CD4-positive, alpha-beta memory T cell (primary cell): ENCODE measurements at places on chromosomes 2 and 18. TPM values are rescaled to one million over a fixed set of nuclear protein-coding genes. Genes with fewer than 3 reads are reported as not detected.

Gene SRBD1
- 22.4 TPM for total RNA-seq

Gene CASP10
- 36.6 TPM for total RNA-seq

Gene ST6GAL2
- not detected for total RNA-seq

DNA sequence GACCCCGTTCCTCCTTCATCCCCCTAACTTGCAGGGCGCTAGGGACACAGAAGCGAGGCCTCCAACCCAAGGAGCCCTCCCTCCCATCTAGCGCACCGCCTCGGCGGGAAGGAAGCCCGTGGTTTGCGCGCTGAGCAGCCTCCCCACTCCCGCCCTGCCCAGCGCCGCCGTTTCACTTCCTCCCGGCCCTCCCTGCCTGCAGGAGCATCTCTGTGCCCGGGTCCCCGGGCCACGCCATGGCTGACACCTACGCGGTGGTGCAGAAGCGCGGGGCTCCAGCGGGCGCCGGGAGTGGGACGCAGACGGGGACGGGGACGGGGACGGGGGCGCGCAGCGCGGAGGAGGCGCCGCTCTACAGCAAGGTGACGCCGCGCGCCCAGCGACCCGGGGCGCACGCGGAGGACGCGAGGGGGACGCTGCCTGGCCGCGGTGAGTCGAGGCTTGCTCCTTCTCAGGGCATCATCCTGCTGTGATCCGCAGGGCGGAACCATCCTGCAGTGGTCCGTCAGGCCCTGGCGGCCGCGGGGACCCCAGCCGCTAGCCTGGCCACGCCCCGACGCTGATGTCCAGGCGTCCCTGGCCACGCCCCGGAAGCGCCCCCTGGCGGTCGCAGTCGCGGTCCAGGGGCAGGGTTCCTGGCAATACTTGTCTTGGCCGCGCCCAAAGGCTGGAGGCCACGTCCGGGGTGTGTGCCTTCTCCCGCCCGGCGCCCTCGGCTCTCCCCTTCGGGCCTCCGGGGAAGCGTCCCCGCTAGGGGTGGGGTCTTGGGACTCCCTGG lies 16.4 kb downstream of the PTPN18 start:
- peak; percentile 72 for DNase-seq
- H3K36me3 ChIP-seq = no peaks in the 10 kb centered on the region
- H3K4me3 ChIP-seq = peak overlapping the region; percentile 77
- H3K27me3 ChIP-seq = no peaks in the 10 kb centered on the region
- H3K27ac ChIP-seq = peak overlapping the region; percentile 57

- peaks cover 31% of the 10 kb centered on the region for H3K4me1 ChIP-seq
- no peaks in the 10 kb centered on the region for H3K36me3 ChIP-seq
- H3K4me3 ChIP-seq = no peak overlapping the region
- no peak overlapping the region for H3K27ac ChIP-seq
These were observed 85.8 kb upstream of the FAM237A start for GRCh38 chr2:206556357-206556949.

DNA sequence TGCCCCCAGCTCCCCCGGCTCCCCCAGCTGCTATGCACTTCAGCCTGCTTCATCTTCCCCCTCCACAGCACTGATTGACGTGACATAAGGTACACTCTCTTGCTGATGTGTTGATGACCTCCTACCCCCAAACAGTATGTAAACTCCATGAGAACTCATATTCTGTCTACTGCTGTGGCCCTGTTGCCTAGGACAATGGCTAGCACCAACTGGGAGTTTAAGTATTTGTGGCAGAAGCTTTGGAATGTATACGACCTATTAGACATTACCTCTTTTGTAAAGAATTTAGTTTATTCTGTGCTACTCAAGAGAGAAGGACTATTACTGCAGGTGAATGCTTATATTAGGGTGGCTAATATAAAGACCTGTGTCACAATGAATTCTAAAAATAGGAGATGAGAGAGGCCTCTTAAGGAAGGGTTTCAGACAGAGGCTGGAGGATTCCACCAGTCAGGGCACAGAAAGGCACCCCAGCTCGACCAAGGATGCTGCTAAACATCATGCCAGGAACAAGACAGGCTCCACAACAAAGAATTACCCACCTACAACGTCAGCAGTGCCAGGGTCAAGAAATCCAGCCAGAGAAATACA lies 60.6 kb downstream of the CABYR start:
- H3K27me3 ChIP-seq = no peaks in the 10 kb centered on the region
- DNase-seq = no peak
- H3K4me1 ChIP-seq = no peaks in the 10 kb centered on the region
- H3K27ac ChIP-seq = no peak overlapping the region
- H3K4me3 ChIP-seq = no peak overlapping the region

- H3K27me3 ChIP-seq = no peaks in the 10 kb centered on the region
- peak overlapping the region; percentile 1 for H3K27ac ChIP-seq
- H3K36me3 ChIP-seq = no peaks in the 10 kb centered on the region
- H3K4me1 ChIP-seq = peaks cover 93% of the 10 kb centered on the region
These were observed 7.1 kb downstream of the ADAM17 start for GRCh38 chr2:9548506-9548905.

DNA sequence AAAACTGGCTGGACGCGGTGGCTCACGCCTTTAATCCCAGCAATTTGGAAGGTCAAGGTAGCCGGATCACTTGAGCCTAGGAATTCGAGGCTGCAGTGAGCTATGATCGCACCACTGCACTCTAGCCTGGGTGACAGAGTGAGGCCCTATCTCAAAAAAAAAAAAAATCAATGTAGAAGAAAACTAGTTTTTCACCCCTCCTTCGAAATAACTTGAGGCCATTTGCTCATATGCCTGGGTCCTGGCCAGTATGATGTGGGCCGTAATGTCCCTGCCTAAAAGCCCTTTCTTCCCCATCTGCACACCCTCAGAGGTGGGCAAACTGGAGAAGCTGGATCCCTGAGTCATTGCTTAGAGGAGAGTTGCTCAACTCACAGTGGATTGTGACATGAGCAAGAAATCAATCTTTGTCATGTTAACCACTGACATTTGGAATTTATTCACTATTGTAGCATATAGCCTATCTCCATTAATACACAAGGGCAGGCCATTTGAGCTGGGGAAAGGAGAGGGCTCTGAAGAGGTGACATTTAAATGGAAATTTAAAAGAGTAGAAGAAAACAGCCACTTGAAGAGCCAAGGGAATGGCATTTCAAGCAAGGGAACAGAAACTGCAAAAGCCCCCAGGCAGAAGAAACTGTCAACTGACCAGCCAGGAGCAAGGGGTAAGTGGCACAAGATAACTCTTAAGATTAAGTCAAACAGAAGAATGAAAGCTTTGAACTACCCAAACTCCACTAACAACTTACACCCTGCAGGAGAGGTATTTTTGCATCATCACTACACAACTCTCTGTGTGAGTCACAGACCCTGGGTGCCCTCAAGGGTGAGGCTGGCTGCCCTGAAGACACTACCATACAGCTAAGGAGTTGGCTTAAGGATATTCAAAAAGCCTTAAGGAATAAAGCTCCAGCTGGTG lies 7.6 kb upstream of the METTL21A start:
- no peak for DNase-seq
- H3K27me3 ChIP-seq = no peaks in the 10 kb centered on the region
- no peak overlapping the region for H3K4me3 ChIP-seq
- no peaks in the 10 kb centered on the region for H3K36me3 ChIP-seq

- peak overlapping the region; percentile 75 for H3K27ac ChIP-seq
- peaks cover 43% of the 10 kb centered on the region for H3K4me1 ChIP-seq
- peak overlapping the region; percentile 87 for H3K4me3 ChIP-seq
- DNase-seq = no peak
- H3K36me3 ChIP-seq = peaks cover 10% of the 10 kb centered on the region
- H3K27me3 ChIP-seq = no peaks in the 10 kb centered on the region
These were observed 405 bp downstream of the CASP10 start for GRCh38 chr2:201183365-201183727.

Gene SP140
- total RNA-seq = 79.3 TPM
